HL-60 (cell line): ENCODE measurements at places on chromosomes 12 and 14.

DNA sequence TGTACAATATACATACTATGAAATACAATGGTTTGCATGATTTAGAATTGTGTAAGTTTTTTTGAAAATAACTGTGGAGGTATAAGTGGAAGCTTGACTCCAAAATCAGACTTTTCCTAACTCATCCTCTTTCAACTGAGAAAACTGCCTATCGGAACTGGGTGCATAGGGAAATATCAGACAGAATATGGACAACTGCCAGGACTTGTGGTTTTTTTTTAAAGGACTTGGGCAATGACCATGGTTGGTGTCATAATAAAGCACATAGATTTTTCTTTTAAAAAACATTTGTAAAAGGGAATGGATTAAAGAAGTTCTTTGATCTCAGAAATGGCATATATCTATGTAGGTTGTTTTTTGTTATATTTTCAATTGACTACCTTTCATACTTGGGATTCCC is 53.3 kb upstream of the LRRK2 start:
- no peak for DNase-seq

DNA sequence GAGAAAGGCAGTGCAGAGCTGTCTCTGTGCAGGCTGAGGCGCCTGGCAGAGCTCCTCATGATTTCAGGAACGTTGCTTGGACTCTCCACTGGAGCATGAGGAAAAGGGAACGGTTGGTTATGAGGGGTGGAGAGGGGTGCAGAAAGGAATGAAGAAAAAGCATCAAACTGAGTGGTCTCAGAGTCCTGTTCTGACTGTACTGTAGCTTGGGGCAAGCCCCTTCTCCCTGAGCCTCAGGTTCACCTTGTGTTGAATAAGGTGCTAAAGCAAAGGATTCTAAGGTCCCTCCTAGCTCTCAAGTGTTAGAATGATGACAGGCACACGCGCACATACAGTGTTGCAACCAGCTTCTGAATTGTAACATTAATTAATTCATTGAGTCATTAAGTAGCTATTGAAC is 125.2 kb upstream of the PARP11 start:
- DNase-seq, result no peak

- no peak for DNase-seq
Measured at GRCh38 chr12:570921-571794, 92.1 kb downstream of the NINJ2 start.

GRCh38 chr12:27951898-27952297 is 20.6 kb downstream of the PTHLH start:
- DNase-seq, result no peak

GRCh38 chr12:823028-823698 is 70.8 kb downstream of the WNK1 start:
- peak; percentile 33 for DNase-seq

DNA sequence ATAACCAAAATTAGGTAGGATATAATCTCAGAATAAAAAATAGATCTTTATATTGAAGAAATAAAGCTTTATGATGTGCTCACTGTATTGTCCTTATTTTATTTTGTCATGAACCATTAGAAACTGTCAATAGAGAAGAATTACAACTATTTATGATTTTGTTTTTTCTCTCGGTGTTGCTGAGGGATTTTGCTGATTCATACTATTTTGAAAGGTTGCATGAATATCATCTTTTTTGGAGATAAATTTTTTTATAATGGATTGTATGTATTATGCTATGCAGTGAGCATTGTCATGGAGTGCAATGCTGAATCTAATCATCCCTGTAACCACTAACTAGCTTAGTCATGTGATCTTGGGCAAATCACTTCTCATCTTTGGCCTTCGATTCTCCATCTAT is 15.0 kb downstream of the SLC39A9 start:
- no peak for DNase-seq

- DNase-seq, result no peak
Measured at GRCh38 chr14:76776428-76777251, 15.4 kb downstream of the VASH1 start.

DNA sequence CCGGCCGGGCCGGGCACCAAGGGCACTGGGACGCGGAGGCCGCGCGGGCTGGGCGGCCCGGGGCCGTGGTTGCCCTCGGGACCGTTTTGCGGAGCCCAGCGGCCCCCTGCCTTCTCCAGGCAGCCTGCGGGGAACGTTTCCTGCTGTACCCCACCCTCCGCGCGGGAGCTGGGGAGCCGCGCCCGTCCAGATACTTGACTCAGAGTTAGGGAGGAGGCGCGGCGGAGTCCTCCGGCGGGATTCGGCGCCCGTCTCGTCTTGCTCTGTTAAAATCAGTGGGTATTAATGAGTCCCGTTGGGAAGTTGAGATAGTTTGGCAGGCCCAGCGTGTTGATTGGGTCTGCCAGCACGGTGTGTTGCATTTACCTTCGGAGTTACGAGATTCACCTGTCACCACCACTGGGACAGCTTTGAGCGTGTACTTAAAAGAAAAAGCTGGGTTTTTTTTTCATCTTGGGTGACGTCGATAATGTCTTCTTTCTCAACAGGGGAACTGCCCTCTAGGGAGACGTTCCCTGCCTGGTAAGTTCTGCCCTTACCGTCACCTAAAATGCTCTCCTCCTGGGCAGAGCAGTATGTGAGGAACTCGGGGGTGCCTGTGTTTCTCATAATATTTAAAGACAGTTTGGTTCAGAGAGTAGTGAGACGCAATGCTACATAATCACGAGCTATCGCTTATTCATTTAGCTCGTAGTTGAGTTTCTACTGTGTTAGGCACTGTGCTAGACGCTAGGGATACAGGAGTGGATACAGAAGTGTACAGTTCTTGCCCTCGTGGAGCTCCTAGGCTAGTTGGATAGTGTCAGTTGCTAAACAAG is 596 bp downstream of the DLST start:
- DNase-seq, result peak; percentile 19

- DNase-seq, result no peak
Measured at GRCh38 chr12:80211671-80212070, 112.3 kb downstream of the OTOGL start.

DNA sequence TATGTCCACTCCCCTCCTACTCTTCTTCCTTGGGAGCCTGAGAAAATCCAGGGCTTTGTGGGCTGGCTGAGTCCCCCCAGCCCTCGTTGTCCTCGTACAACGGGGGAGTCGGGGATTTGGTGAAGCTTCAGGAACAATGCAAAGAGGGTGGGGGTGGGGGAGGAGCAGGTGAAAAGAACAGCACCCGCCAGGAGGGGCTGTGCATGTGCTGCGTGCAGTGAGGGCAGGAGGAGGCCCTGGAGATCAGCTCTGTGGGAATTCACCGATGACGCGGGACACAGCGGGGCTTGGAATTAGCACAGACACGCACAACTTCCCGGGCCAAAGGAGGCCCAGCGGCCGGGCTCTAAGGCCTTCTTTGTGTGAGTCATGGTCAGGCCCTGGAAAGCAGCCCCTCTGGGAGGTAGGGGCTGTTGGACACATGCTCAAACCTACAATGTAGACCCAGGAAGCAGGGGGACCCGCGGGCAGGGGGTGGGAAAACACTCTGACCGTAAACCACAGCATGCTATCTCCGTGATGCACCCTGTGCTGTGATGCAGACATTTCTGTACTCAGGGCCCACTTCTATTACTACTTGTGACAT is 32.8 kb downstream of the RBM19 start:
- no peak for DNase-seq

DNA sequence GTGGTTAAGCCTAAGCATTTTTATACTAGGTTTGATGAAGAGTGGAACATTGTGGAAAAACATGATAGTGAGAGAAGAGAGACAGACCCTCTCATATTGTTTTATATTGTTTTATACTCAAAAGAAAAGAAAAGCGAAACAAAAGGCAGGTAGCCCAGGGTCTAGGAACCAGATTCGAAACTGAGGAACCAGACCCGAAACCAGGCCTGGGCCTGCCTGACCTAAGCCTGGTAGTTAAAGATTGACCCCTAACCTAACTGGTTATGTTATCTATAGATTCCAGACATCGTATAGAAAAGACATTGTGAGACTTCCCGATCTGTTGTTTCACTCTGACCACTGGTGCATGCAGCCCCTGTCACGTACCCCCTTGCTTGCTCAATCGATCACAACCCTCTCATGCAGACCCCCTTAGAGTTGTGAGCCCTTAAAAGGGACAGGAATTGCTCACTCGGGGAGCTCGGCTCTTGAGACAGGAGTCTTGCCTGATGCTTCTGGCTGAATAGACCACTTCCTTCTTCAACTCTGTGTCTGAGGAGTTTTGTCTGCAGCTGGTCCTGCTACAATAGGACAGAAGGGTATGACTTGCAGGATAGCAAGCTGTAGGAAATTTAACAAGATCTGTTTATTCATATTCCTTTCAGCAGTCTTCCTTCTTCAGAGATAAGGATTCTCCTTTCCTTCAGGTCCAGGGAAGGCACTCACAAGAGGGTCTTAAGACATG is 147.1 kb upstream of the PLEKHA5 start:
- DNase-seq, result no peak

GRCh38 chr14:81329640-81330381 is 70.3 kb downstream of the STON2 start:
- DNase-seq, result no peak
